Bronchial epithelial cell (primary cell): ENCODE measurements at places on chromosomes 5 and 9.

GRCh38 chr5:1896602-1897376 is 14.1 kb upstream of the IRX4 start:
- DNase-seq, result no peak

GRCh38 chr5:1799110-1799601 is 481 bp downstream of the MRPL36 start:
- DNase-seq, result no peak

DNA sequence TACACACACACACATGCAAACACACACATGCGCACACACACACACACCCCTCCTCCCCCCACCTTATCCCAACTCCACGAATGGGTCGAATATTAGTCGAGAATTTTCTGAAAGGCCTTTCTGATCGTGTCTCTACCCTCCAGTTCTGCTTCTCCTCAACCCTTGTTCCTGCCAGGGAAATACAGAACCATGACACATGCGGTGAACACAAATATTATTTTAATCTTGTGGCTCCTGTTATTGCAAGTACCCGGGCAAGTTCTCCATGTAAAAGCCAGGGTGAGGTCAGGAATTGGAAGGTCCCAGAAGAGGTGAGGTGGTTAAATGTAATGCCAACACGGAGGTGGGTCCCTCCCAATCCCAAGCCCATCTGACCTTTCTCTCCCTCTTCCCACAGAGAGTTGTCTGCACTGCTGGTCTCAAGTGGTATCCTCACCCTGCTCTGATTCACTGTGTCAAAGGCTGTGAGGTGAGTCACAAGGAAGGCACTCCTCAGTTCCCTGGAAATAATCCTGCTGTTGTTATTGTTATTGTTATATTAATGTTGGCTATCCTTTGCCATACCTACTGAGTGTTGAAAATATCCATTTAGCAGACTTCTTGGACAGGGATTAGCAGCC is 223.7 kb downstream of the PAPPA start:
- peak; percentile 91 for DNase-seq

DNA sequence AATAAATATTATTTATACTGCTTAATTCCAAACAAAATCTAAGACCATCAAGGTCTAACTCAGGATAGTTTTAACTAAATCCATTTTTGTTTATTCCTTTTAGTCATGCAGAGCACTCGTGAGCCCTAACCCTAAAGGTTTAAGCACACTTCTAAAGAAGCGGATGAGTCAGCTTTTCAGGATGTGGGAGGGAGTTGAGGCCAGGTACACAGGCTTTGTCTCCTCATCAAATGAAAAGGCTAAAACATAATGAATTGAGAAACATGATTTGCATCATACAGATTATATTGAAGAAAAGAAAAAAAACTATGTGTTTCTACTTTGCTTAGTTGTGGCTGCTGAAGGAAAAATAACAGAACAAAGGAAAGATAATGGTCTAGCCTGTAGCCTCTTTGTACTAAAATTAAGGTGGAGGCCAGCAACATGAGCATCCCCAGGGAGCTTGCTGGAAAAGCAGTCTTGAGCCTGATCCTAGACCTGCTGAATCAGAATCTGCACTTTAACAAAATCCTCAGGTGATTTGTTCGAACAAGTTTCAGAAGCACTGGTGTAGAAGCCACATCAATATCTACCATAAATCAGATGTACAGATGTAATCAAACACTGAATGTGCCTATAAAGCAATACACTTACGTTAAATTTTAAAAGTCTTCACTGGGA is 21.1 kb upstream of the ISCA1 start:
- DNase-seq, result peak; percentile 82

DNA sequence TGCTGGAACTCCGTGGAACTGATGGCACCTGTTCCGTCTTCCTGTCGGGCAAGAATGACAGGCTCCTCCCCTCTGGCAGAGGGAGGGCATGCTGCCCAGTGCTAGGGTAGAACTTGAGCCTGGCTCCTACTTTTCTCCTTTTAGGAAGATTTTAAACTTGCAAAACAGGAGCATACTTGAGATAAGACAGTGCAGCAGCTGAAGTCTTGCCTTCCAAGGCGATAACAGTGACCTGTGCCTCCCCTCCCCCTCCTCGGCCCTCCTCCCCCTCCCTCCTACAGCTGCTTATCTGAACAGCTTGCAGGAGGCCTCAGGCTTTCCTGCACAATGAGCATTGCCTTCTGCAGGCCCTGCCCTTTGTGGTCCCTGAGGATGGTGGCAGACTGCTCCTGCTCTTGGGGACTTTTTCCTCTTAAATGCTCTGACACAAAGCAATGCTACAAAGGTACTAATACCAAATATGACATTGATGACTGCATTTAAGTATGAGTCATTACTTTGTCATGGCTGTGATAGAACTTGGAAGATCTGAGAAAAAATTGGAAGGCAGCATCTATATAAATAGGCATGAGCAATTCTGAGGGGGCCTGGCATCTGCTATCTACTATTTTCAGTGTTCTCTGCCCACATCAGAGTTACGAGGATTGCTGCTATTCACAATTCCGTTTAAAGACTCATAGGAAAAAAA is 2.0 kb downstream of the GADD45G start:
- peak; percentile 42 for DNase-seq

GRCh38 chr5:38783011-38783561 is 62.7 kb upstream of the OSMR start:
- peak; percentile 46 for DNase-seq

GRCh38 chr5:150142959-150143349 is 12.7 kb downstream of the PDGFRB start:
- DNase-seq, result peak; percentile 92

GRCh38 chr5:109408991-109409843 is 557 bp downstream of the PJA2 start:
- DNase-seq, result peak; percentile 55

GRCh38 chr9:125513303-125513667 is 193.7 kb downstream of the MAPKAP1 start:
- DNase-seq, result no peak

GRCh38 chr5:167759057-167759821 is 532.2 kb upstream of the WWC1 start:
- DNase-seq, result peak; percentile 100

DNA sequence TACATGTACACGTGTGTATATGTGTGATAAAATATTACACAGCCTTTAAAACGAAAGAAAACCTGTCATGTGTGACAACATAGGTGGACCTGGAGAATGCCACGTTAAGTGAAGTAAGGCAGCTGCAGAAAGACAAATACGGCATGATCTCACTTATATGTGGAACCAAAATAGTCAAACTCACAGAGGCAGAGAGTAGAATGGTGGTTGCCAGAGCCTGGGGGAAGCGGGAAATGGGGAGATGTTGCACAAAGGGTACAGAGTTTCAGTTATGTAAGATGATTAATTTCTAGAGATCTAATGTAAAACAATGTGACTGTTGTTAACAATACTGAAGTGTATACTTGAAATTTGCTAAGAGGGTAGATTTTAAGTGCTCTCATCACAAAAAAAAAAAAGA is 34.8 kb downstream of the ADAMTS12 start:
- DNase-seq, result no peak

DNA sequence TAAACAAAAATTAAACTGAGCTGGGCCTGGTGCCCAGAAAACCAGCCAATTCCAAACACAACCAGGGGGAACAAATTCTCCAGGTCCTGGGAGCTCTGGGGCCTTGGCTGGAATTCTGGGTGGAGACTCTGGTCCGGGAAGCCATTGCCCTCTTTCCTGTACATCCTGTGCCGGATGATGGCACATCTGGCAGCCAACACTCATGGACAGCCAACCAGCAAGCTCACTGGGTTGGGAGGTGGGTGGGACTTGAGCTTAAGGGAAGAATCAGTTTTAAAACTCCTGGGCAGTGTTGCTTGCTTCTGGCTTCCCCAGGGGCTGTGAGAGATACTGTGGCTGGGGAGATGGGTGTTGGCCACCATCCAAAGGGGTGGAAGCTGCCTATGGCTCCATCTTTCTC is 56.1 kb downstream of the PCDH1 start:
- DNase-seq, result no peak

- no peak for DNase-seq
Measured at GRCh38 chr5:116862632-116863455, 288.2 kb upstream of the SEMA6A start.

DNA sequence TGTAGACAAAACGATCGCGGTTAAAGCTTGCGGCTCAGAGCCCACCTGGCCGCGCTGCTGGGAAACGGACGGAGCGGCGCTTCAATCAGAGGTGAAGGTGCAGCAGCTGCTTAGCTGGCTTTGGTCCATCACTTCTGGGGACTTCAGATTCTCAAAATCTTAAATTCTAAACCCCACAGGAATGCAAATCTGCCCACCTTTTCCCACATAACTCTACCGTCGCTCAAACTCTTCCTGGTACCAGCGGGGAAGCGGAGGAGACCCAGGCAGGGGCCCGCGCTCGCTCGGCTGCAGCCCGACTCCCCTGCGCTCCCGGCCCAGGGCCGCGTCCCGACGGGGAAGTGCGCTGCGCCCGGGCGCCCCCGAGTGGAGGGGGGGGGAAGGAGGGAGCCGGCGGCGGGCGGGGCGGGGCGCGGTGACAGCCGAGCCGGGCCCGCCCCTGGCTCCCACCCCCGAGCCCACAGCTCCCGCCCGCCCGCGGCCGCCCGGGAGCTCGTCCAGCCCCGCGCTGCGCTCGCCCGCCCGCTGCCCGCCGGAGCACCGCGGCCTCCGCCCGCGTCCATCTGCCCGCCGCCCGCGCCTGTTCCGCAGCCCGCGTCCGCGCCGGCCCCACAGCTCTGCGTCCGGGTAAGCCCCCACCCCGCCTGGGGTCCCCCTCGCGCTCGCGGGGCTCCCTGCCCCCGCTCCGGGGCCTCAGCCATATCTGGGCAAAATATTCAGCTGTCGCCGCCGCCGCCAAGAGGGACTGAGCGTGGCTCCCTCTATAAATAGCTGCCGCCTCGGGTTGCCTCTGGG is at the start of gene TMOD1:
Gene TMOD1 (plus strand): TSS at position 490 of the 795 bp plus-strand sequence. CDS start 22,523 bp downstream, outside the sequence.
- DNase-seq, result no peak

- no peak for DNase-seq
Measured at GRCh38 chr5:155919126-155919525, 407.8 kb upstream of the SGCD start.

DNA sequence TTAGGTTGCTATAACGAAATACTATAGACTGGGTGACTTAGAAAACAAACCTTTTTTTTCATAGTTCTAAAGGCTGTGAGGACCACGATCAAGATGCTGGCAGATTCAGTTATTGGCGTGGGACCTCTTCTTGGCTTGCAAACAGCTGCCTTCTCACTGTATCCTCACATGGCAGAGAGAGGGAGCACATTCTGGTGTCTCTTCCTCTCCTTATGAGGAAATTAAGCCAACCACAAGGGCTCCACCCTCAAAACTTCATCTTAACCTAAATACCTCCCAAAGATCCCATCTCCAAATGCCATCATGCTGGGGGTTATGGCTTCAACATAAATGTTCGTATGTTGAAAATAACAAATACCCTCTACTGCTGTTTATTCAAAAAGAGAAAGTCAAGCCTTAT is 197.1 kb downstream of the CEMIP2 start:
- no peak for DNase-seq

- no peak for DNase-seq
Measured at GRCh38 chr5:122404018-122404417, 92.0 kb downstream of the SNCAIP start.

DNA sequence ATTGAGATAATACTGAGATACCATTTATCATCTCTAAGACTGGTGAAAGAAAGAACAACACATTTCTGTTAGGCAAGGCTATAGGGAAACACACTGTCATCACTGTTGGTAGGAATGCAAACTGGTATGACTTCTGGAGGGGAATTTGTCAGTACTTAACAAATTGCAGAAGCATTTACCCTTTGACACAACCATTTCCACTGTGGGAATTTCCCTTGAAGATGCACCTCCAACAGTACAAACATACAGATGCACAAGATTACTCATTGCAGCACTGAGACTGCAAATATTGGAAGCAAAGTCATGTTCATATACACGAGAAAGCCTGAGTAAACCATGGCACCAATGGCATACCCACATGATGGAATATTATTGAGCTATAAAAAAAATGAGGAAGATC is 17.6 kb downstream of the GM2A start:
- DNase-seq, result peak; percentile 67
